ENCODE measurements at places on chromosomes 5 and 9. TPM values are rescaled to one million over a fixed set of nuclear protein-coding genes. Genes with fewer than 3 reads are reported as not detected.

- no peak for DNase-seq
These were observed 18.1 kb upstream of the MTX3 start for GRCh38 chr5:80008995-80009765.

- no peak for DNase-seq
These were observed 162.7 kb downstream of the ZNF608 start for GRCh38 chr5:124583469-124584350.

Gene GZMA
- total RNA-seq = not detected

- DNase-seq = no peak
These were observed 22.4 kb downstream of the GLRA1 start for GRCh38 chr5:151902215-151902614.

GRCh38 chr5:39986614-39987013, 561.8 kb upstream of the DAB2 start:
- DNase-seq = no peak
